Stimulated activated CD8-positive, alpha-beta memory T cell treated with anti-CD3 and anti-CD28 coated beads, Interleukin-4, amount 100 ng/mL, for 48 hours (primary cell): ENCODE measurements at places on chromosomes 3 and 15.

- no peak for DNase-seq
Measured at GRCh38 chr3:111979434-111980038, 710 bp downstream of the ABHD10 start.

DNA sequence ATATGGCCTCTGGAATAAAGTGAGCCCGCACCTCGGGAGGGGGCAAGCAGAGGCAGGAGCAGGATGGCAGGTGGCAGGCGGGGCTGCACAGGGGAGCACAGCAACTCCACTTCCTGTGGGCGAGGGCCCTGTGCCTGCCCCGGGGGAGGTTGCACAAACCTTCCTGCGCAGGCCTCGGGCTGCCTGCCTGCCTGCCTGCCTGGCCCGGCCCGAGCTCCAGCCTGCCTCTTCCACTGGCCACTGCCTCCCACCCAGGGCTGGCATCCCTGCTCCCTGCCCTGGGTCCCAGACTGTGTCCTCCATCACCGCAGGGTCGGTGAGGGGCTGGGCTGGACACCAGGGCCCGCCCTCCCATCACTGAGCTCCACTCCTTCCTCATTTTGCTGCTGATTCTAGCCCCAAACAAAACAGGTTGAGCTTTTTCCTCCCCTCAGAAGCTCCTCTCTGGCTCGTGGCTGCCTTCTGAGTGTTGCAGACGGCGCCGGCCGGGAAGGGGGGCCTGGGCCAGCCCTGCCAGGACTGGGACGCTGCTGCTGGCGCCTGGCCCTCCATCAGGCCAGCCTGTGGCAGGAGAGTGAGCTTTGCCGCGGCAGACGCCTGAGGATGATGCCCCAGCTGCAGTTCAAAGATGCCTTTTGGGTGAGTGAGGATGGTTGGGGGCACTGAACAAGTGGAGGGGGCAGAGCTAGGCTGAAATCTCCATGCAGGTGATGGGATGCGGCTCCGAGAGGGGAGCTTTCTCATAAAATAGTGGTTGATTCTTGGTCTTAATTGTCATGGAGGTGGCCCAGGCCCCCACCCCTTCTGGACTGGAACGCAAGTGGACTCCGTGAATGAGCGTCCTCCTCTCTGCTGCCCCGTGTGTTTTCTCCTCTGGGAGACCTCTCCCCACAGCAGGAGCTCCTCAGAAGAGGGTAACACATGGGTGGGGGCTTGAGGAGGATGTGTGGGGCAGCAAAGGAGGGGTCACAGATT is at the start of gene PSTPIP1:
Gene PSTPIP1 (plus strand): TSS at position 156 of the 975 bp plus-strand sequence. CDS start 448 bp downstream, at position 604.
- DNase-seq = peak; percentile 78

GRCh38 chr3:61861410-61861809 is 300.0 kb downstream of the PTPRG start:
- DNase-seq = no peak

DNA sequence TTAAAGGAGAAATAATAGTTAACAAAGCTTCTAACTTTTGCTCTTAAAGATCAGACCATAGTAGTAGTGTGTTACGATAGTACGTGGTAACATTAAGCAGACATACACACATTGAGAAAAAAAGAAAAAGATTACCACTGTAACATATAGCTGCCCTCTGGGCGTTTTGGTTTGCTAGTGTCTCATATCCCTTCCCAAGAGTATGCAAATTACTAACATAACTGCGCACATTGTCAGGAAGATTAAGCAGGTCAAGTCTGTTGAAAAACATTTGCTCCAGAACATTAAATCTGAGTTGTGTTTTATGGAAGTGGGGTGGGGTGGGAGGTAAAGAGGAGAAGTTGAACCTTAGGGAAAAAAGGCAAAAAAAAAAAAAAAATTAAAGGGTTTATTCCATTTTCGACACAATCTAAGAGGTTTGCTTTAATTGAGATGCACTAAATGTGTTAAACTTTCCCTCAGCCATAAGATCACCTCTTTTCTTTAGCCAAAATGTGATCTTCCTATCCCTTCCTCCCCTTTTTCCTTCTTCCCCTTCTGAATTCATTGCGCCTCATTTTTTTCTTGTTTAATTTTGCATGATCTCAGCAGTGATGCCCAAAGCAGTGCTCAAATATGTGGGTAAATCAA is 1.5 kb upstream of the LRIG1 start:
- DNase-seq = no peak

DNA sequence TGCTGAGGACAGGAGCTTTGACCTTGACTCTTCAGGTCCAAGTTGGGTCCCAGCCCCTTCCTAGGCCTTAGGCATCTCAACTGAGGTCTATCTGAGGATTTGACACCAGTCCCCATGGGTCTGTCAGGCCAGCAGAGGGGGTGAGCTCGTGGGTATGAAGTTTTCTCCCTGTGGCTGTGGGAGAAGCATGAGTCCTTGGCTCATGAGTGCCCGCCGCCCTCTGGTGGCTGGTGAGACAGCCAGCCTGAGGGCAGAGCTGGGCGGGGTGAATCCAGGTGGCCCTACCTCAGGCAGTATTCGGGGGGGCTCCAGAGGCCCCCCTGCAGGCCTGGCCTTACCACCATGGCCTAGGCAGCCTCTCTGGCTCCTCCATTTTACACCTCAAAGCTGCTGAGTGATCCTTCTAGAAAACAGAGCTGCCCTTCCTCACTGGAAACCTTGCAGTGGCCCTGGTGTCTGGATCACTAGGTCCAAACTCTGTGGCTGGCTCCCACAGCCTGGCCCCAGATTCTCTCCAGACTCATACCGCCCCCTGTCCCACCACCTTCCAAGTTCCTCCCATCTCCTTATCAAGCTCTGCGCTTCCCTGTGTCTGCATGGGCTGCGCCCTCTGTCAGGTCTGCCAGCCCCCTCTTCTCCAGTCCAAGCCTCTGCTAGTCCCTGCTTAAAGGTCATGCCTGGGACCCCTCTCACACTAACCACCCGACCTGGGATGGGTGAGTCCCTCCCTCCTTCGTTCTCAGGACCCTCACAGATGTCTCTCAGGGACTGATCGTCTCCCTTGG is 16.1 kb downstream of the SH2D7 start:
- peak; percentile 86 for DNase-seq

DNA sequence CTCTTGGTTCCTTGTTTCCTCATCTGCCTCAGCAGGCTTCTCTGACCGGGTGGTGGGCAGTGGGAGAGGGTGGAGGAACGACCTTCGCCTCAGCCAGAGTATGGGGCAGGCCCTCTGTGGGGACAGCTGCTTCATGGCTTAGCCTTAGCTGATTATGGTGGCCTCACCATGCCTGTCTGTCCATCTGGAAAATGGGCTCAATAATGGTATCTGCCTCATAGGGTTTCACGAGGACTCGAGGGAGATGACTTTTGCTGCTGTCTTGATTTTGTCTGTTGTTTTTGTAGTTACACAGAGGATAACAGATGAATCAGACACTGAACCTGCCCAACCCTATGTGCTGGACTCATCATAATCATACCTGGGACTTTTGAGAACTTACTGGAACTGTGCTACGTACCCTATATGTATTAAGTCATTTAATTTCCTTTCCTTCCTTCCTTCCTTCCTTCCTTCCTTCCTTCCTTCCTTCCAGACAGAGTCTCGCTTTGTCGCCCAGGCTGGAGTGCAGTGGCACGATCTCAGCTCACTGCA is 46.5 kb downstream of the CDC25A start:
- no peak for DNase-seq

- DNase-seq = no peak
Measured at GRCh38 chr15:45495588-45495987, 27.0 kb downstream of the SLC30A4 start.

DNA sequence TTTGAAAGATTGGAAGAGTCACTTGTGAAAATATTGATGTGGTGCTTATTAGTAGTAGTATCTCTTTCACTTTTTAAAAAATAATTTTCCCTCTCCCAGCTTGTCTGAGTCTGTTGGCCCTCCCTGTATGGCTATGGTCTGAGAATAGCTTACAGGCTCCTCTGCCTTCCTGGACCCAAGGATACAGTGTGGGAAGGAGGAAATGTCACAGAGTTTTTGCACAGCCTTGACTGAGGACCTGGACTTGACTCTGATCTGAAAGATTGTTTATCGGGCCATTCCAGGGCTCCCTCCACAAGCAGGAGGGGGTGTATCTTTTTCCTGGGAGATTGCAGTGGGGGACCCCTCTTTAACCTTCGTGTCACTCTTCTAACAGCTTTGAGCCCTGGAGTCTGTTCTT is 59.7 kb downstream of the TLNRD1 start:
- DNase-seq = no peak

DNA sequence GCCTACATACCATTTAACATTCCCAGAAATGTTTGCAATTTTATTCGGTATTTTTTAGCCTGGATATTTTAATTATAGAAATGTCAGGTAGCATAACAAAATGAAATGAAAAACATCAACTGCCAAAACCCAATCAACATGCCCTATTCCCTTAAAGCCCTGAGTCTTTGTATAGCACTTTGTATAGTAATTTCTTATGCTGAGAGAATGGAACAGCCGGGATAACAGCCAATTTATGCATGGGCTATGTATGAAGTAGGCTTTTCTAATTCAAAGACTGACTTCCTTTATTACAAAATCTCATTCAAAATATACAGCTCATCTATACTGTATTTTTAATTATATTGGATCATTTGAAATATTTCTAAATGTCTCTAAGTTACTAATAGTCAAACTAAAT is 513.0 kb upstream of the NAALADL2 start:
- DNase-seq = no peak

DNA sequence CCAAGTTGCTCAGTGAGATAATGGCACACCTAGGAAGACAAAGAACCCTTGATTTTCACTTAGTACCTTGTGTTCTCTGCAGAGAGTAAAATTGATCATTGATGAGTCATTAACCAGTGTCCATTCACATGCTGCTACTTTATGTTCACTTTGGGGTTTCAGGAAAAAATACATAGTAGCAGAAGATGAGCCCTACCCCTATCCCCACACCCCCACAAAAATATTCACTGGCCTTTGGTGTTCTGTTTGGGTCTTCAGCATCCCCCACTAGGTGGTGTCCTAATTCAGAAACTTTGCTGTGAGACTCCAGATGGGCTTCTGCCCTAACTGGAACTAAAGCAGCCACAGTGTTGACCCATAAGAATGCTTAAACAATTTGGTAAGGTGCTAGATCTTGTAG is 178.8 kb downstream of the KLHL25 start:
- no peak for DNase-seq

GRCh38 chr15:81940467-81941451 is 105.1 kb downstream of the MEX3B start:
- DNase-seq = no peak

DNA sequence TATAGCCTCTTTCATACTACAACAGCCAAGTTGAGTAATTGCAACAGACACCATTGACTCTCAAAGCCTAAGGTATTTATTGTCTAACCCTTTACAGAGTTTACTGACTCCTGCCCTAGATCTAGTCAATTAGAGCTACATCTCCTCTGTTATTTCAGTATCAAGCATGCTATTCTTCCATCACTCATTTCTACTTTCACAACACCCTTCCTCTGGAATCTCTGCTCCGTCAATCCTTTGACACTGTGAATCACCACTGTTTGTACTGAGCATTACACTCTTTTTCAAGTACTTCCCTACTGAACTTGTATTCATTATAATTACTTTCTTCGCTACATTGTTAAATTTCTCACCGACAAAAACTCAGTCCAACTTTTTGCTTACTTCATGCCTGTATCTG is 121.8 kb downstream of the ZNF609 start:
- DNase-seq = no peak

GRCh38 chr3:53513556-53514190 is 19.3 kb downstream of the CACNA1D start:
- no peak for DNase-seq

DNA sequence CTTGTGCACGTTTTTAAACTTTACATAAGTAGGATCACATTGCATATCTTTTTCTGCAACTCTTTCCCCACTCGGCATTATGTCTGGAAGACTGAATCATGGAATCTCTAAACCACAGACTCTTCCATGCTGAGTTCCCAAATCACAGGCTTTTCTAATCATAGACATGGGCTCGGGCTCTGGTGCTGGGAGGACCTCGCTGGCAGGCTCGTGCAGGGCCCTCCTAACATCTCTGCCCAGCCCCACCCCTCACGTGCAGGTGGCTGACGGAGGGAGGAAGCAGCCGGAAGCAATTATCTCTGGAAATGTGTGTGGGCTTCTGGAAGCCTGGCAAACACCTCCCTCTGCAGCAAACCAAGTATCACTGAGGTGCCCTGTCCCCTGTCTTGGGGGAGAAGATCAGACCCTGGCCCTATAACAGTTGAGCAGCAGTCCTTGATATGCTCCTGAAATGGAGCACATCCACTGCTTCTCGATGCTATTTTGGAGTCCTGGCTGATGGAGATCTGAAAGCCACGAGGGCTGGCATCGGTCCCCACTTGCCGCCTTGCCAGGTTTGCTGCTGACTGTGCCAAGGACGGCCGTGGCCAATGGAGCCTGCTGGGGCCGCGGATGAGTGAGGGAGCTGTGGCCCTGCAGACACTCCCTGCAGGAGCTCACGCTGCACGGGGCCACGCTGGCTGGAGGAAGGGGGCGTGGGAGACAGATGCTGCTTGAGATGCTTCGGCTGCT is 4.4 kb upstream of the IQSEC1 start:
- no peak for DNase-seq

DNA sequence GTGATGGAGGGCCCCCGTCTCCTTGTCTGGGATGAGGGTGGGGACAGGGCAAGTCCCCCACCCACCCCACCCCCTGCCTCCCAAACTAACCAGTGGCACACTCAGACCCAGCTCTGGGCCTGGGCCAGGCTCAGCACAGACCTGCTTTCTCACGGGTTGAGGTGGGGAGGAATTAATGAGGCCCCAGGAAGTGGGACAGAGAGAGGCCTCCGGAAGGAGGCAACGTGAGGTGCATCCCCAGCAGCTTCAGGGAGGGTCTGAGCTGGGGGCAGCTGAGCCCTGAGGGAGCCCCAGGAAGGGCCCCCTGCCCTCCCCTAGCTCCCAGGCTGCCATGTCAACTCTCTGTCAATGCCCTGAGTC is 15.0 kb upstream of the GNAI2 start:
- no peak for DNase-seq

- DNase-seq = no peak
Measured at GRCh38 chr3:39541917-39542329, 74.4 kb downstream of the MOBP start.

DNA sequence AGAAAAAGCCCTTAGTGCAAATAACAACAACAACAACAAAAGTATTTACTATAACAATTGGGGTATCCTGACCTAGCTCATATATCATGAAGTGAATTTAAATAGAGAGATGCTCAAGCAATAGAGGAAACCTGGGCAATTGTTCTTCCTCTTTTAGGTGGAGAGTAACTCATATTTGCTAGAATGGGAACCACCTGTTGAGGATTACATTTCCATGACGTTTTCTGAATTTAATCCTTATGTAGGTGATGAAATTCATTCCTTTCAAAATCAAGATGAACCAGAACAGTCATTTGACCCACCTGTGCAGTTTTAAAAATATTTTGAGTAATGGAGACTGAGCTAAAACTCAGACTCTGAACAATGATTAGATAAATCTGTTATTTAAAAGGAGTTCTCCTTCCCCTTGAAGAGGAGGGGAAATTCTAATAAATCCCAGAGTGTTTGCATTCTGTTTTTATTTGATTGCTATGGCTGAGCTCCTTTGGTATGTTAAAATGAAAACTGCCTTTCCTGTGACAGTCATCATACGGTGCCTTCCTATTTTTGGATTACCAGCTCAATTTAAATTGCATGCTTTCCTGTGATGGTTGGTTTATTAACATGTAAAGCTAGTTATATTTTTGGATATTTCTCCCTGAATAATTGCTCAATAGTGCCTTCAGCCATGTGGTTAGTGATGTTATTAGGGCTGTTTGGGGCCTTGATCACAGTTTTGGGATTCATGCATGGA is 24.3 kb downstream of the VPS8 start:
- no peak for DNase-seq
